ENCODE measurements at places on chromosomes 4 and X. TPM values are rescaled to one million over a fixed set of nuclear protein-coding genes. Genes with fewer than 3 reads are reported as not detected.

DNA sequence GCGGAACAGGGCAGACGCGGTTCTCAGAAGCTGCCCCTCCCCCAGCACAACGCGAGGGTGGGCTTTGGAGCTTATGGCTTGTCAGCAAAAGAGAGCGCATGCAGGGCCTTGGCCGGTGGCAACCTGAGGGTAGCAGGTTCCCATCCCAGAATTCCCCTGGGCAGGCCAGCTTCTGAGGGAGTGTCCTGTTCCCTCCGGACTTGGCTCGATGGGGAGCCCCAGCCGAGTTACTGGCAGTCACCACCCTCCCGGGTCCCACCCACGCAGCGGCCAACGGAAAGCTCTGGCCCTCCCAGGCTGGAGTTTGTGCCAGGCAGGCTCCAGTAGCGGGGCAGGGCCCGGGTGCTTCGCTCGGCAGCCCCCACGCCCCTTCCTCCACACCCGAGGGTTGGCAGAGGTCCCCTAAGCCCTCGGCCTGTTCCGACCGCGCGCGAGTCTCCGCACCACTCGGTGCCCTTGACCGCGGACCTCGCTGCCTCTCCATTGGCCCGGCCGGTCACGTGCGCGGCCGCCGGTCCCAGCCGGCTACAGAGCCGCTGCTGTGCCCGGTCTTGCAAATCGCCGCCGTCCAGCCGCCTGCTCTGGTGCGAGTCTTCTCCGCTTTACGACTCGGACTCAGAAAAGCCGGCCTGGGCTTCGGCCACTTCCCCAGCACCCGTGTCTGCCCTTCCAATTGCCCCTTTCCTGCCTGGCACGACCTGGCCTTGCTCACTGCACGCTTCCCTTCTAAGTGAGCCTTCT is 20.9 kb upstream of the MTM1 start:
- H3K4me3 ChIP-seq, result peak overlapping the region; percentile 34
- H3K36me3 ChIP-seq, result no peaks in the 10 kb centered on the region
- H3K4me1 ChIP-seq, result no peaks in the 10 kb centered on the region

GRCh38 chrX:48600226-48600625 is 2.9 kb downstream of the WDR13 start:
- no peak for DNase-seq
- no peaks in the 10 kb centered on the region for H3K4me1 ChIP-seq
- H3K27ac ChIP-seq, result no peak overlapping the region
- H3K27me3 ChIP-seq, result no peaks in the 10 kb centered on the region

- peaks cover 29% of the 10 kb centered on the region for H3K36me3 ChIP-seq
- no peaks in the 10 kb centered on the region for H3K4me1 ChIP-seq
- no peak overlapping the region for H3K27ac ChIP-seq
- no peaks in the 10 kb centered on the region for H3K27me3 ChIP-seq
- DNase-seq, result no peak
Measured at GRCh38 chr4:105361053-105361452, 112.8 kb downstream of the PPA2 start.

GRCh38 chr4:48380583-48381167 is 39.3 kb downstream of the SLAIN2 start:
- H3K36me3 ChIP-seq, result no peaks in the 10 kb centered on the region
- DNase-seq, result no peak
- H3K27ac ChIP-seq, result no peak overlapping the region
- H3K27me3 ChIP-seq, result no peaks in the 10 kb centered on the region

DNA sequence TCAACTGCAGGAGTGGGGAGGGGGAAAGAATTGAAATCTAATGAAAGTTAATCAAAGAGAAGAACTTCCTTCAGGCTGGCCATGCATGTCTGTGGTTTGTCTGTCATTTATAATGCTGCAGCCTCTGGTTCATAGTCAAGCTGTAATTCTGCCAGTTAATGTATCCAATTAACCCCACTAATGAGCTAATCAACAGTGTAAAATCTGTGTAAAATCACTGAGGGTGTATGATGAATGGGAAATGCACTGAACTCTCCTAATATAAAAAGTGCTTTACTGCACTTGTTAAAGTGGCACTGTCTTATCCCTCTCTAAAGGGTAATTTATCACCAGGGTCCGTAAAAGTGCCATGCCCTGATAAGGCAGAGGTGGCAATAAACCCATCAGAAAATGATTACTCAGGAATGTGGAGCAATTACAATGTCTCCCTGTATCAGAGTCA is 798.1 kb downstream of the PDHA2 start:
- no peaks in the 10 kb centered on the region for H3K4me1 ChIP-seq
- no peaks in the 10 kb centered on the region for H3K36me3 ChIP-seq
- H3K27ac ChIP-seq, result no peak overlapping the region
- H3K4me3 ChIP-seq, result no peak overlapping the region
- H3K27me3 ChIP-seq, result no peaks in the 10 kb centered on the region

DNA sequence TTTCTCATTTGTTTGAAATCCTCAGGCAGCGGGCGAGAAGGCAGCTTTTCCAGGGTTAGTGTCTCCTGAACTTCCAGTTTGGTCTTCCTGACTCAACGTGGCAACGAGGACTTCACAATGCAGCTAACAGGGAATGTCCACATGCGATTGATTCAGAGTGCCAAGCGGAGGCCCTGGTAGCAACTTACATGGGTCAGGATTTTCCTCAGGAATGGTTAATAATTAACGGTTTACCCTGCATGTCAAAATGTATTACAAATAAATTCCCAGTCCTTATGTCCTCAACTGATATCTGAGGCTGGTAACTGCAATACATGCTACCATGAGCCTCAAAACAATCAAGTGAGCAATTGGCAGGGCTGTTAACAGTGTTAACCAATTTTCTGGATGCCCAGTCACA is 67.2 kb downstream of the MAP3K15 start:
- H3K27ac ChIP-seq, result no peak overlapping the region
- H3K4me3 ChIP-seq, result no peak overlapping the region
- H3K36me3 ChIP-seq, result no peaks in the 10 kb centered on the region
- no peaks in the 10 kb centered on the region for H3K4me1 ChIP-seq

- H3K36me3 ChIP-seq, result peaks cover 7% of the 10 kb centered on the region
- no peaks in the 10 kb centered on the region for H3K27me3 ChIP-seq
Measured at GRCh38 chrX:134502686-134503085, 42.7 kb downstream of the HPRT1 start.

- H3K27me3 ChIP-seq, result no peaks in the 10 kb centered on the region
- peak overlapping the region; percentile 75 for H3K4me3 ChIP-seq
- peak; percentile 61 for DNase-seq
Measured at GRCh38 chrX:132217203-132218073, 1.8 kb downstream of the RAP2C start.

- H3K27ac ChIP-seq, result no peak overlapping the region
- H3K4me3 ChIP-seq, result no peak overlapping the region
- H3K4me1 ChIP-seq, result no peaks in the 10 kb centered on the region
- no peaks in the 10 kb centered on the region for H3K36me3 ChIP-seq
Measured at GRCh38 chr4:89101256-89102161, 9.8 kb upstream of the TIGD2 start.

- H3K36me3 ChIP-seq, result peaks cover 3% of the 10 kb centered on the region
- DNase-seq, result no peak
- no peak overlapping the region for H3K4me3 ChIP-seq
- no peak overlapping the region for H3K27ac ChIP-seq
- no peaks in the 10 kb centered on the region for H3K4me1 ChIP-seq
- H3K27me3 ChIP-seq, result no peaks in the 10 kb centered on the region
Measured at GRCh38 chr4:152346526-152346925, 189.4 kb downstream of the FBXW7 start.

GRCh38 chr4:39563346-39563847 is 36.2 kb upstream of the UGDH start:
- no peaks in the 10 kb centered on the region for H3K27me3 ChIP-seq
- H3K36me3 ChIP-seq, result no peaks in the 10 kb centered on the region
- H3K4me1 ChIP-seq, result peaks cover 30% of the 10 kb centered on the region
- H3K27ac ChIP-seq, result peak overlapping the region; percentile 34

DNA sequence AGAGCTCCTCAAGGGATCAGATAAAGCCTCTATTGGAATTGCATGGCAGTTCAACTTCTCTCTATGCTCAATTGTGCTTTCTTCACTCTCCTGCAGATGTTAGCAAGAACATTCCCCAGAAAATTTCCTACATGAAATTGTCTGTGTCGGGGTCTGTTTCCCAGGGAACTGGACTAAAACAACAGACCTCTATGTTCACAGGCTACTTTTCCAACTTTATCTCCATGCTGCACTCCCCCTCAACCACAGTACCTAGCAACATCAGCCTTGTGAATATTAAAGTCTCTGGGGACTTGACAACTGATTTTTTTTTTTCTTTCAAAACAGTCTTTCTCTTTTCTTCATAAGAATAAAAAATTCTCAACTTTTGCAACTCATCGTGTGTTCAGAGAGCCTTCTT is 1470.8 kb upstream of the ADGRL3 start:
- DNase-seq, result no peak
- no peaks in the 10 kb centered on the region for H3K4me1 ChIP-seq
- H3K4me3 ChIP-seq, result no peak overlapping the region
- no peaks in the 10 kb centered on the region for H3K36me3 ChIP-seq
- no peaks in the 10 kb centered on the region for H3K27me3 ChIP-seq

DNA sequence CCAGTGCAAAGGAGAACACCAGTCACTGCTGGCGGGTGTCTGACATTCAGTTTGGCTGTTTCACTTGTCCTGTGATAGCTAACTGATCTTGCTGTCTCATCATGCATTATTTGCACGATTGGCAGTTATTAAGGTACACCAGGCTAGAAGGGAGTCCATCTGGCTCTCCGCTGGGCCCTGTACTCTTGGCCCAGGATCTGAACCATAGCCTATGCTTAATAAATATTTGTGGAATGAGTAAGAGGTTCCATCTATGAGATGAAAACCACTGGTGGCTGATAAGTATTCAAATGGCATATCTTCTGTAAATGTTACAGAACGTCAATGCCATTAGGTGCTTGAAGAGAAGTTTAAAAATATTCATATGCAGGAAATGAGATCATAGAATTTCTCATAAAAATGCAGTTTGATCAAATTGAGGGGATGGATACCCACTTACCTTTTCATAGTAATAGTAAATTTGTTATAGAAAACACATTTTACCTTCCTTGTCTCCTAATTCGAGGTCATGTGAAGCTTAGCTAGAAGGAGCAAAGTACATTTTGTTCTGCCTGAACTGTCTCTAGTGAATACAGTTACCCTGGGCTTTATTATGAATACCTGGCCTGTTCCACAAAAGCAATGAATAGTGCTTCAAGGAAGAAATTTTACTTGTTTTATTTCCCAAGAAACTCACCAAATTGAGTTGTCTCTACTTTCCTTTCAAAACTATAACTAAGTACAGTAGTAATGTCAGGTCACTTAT is 213.5 kb downstream of the CBR4 start:
- peak; percentile 66 for DNase-seq
- H3K4me3 ChIP-seq, result no peak overlapping the region
- H3K36me3 ChIP-seq, result no peaks in the 10 kb centered on the region
- H3K27ac ChIP-seq, result peak overlapping the region; percentile 75

DNA sequence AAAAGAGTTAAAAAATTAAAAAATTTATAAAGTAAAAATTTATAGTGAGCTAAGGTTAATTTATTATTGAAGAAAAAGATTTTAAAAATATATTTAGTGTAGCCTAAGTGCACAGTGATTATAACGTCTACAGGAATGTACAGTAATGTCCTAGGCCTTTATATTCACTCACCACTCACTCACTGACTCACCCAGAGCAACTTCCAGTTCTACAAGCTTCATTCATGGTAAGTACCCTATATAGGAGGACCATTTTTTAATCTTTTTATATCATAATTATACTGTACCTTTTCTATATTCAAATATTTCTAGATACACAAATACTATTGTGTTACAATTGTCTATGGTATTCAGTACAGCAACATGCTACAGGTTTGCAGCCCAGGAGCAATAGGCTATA is 1623.2 kb downstream of the RPA4 start:
- H3K36me3 ChIP-seq, result no peaks in the 10 kb centered on the region
- no peaks in the 10 kb centered on the region for H3K27me3 ChIP-seq

RHOH gene
- total RNA-seq, result 4.1 TPM

UGT2A1 gene
- total RNA-seq, result not detected

SPANXN3 gene
- total RNA-seq, result not detected

CTAG1A gene
- total RNA-seq, result not detected

MEPE gene
- total RNA-seq, result not detected

CSAG1 gene
- not detected for total RNA-seq

TBX22 gene
- not detected for total RNA-seq

PTTG2 gene
- total RNA-seq, result 2.9 TPM

TMPRSS11F gene
- not detected for total RNA-seq

CXCL13 gene
- total RNA-seq, result 1.2 TPM

MAGEA9B gene
- total RNA-seq, result not detected

Measured in stomach (tissue), 19 donors.